ENCODE measurements at places on chromosomes 16 and 17.
A peak's percentile ranks its signal among the peaks of the same experiment; 100 is the strongest.

DNA sequence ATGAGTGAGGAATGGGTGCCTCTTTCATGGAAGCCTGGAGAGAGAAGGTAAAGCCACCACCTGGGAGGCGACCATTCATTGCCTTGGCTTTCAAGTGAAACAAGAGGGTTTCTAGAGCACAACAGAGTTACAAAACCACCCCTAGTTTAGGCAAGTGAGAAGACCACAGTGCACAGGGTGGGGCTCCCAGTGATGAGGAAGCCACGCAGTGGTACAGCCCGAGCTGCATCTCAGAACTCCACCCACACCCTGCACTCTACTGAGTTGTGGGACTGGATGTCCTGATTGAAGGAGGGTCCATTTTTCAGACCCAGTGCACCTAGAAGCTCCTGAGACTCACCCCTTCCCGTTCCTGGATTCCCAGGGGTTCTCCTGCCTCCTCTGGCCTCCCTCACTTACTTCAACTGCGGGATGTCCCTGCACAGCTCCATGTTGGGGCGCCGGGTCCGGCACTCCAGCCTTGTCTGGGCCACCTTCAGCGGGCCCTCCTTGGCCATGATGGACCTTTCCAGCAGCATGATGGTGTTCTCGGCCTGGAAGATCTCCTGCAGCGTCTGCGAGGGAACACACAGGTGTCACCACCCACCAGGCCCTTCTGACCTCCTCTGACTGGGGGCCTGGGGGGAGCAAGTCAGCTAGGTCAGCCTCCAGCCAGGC lies 55.1 kb upstream of the EMP2 start:
- no peak for DNase-seq

DNA sequence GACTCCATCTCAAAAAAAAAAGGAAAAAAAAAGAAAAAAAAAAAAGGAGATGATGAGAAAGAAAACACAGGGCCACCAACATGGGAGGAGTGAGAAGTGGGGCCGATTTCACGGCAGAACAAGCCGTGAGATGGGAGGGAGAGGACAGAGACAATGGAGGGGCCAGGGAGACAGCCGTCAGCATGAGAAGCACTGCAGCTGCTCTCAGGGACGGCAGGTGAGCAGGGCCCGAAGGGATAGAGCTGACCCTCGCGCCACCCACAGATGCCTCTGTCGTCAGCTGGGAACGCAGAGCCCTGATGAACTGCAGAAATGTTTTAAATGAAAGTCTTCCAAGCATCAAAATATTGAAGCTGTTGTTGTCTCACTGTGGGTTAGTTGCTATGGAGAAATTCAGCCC lies 20.3 kb downstream of the PITPNM3 start:
- no peak for DNase-seq

GRCh38 chr17:48179071-48179945 lies 71.7 kb downstream of the SNX11 start:
- DNase-seq: no peak

- no peak for DNase-seq
Observed at GRCh38 chr16:65497571-65497970, 375.7 kb upstream of the CDH11 start.

DNA sequence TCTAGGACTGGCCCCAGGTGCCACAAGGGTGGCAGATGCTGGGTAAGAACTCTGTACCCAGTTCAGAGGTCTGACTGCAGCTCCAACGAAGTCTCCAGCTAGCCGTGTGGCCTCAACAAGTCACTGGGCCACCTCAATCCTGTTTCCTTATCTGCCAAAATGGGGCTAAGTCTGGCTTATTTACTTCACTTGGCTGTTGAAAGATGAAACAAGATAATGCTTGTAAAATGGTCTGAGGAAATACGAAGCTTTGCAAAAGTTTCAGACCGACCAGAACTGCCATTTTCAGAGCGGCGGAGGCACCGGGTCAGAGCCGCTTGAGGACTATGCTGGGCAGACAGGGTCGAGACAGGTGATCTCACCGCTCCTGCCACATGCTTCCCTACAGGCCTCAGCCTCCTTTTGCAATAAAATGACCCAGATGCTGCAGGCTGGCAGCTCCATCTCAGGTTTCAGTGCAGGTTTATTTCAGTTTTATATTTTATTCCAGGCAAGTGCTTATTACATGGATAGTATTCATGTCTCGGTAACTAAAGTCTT lies 17.2 kb downstream of the MNT start:
- no peak for DNase-seq

- DNase-seq: peak; percentile 25
Observed at GRCh38 chr16:24070851-24071250, 185.3 kb upstream of the CACNG3 start.

DNA sequence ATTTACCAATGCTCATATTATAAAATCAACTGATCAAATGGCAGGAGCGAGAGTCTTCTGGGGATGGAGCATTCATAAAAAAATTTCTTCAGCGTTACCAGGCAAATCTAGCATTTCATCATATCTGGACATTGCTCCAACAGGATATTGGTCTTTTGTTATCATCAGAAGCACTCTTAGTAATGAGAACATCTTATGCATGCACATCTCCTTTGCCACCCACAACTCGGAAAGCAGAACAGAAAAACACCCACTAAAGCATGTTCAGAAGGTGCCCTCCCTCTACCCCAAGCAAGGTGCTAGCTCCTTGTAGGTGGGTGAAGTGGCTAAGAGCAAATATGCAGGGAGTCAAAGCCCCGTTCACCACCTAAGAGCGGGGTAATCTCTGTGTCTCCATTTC lies 18.9 kb downstream of the ARHGAP17 start:
- DNase-seq: no peak

GRCh38 chr17:48045316-48046001 lies 2.7 kb upstream of the NFE2L1 start:
- no peak for DNase-seq

DNA sequence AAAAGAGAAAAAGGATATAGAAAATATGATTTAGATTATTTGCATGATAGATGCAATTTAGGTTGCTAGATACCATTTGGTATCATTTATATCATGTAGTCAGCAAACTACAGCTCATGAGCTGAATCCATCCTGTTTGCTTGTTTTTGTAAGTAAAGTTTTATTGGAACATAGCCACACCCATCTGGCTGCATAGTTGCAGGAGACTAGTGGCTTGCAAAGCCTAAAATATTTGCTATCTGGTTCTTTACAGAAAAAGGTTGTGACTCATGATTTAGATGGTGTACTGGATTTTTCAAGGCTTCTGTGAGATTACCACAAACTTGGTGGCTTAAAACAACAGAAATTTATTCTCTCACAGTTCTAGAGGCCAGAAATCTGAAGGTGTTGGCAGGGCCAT lies 49.9 kb downstream of the MAP2K4 start:
- DNase-seq: no peak

DNA sequence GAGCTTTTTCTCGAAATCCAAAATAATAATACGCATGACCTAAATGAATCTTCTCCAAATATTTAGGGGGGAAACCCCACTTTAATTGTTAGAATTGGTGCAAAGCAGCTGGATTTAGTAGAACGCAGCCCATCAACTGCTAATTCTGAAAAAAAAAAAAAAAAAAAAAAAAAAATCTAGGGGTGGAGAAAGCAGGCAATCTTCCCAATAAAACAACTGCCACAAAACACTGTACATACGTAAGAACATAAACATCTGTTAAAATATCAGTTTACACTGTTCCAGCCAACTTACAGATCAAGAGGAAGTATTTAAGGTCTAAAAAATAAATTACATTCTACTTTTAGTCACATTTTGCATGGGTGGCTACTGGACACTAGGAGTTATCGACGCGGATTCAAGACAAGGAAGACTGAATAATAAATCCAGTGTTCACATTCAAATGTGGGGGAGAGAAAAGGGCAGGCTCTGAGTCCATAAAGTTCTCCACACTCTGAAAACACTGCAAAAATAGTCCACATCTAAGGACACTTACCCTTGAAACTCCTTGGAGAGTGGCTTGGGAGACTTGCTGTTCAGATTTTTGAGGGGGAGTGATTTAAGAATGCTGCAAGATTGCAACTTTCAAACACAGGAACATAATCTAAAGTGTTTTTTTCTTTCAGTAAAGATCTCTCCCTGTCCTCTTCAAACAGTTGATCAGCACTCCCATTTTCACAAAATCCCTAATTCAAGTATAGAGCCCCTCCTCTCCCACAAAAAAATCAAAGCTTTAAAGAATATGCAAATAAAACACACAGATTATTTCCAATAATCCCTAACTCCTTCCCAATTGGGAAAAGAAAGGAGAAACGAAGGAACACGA lies 1.3 kb downstream of the APPBP2 start:
- no peak for DNase-seq

DNA sequence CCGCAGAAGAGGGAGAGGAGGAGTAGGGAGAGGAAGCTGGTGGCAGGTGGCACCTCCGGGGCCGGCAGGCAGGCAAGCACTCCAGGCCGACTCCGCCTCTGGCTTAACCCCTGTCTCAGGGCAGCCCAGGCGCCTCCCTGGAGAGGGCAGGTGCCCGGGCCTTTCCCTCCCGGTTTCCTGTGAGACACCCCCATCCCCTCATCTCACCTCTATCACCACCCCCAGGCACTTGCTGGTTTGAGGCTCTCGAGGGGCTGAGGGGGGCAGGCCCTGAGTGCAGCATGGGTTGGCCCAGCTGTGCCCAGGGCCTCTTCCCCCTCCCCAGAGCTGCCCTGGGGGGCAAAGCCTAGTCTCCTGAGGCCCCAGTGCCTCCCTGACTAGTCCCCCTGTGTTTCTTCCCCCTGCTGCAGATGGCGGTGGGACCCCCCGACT lies 6.0 kb downstream of the DOC2A start:
- no peak for DNase-seq

DNA sequence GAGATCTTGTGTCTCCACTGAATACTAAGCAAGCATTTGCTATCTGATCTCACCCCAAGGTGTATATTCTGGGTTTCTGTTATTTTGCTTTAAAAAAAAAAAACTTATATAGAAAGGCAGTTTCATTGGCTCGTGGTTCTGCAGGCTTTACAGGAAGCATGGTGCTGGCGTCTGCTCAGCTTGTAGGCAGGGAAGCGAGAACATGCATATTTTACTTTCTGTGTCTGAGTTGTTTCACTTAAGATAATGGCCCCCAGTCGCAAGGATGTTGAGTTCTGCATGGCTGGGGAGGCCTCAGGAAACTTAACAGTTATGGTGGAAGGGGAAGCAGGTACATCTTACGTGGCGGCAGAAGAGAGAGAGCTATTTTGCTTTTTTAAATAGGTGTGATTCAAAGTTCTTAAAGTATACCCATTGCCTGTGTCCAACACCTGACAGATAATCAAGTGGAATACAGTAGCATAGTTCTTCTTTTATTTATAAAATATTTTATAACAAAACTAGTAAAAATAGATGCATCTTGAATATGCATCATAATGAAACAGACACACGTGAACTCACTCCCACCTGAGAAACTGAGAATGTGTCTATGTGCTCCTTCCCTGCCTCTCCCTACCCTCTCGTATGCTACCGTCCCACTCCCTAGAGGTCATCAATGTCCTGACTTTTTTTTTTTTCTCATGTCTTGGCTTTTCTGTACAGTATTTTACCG lies 15.4 kb upstream of the ARHGAP17 start:
- DNase-seq: no peak

DNA sequence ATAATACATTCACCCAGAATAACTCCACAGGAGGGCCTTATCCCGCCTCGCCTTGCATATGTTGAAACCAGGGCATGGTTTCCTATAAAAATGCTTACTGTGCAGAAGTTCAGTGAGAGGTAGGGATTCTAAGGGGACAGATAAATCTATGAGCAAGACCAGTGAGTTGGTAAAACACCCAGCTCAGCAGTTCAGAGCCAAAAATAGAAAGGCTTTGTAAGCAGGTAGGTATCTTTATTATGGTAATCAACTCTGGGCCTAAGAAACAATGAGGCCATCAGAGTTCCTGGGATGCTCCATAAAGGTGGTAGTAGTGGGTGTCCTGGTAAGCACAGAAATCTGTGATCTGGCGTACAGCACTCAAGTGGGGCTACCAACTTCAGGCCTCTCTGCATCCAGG lies 549.4 kb upstream of the CDH5 start:
- no peak for DNase-seq

DNA sequence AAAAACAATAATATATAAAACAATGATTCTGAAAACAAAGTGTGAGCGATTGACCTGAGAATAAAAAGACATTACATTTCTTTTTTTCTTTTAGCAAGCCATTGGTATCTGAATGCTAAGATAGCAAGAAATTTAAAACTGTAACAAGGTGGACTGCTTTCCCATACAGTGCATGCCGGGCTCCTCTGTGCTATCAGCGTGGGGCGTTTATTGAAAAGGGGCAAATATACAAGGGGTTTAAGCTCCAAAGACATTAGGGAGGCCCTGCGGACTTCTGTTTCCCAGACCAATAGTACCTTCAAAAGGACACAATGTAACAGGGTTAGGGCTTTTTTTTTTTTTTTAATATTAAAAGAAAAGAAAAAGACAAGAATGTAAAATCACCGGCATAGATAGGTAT lies 261.3 kb downstream of the ZFHX3 start:
- DNase-seq: no peak

GRCh38 chr16:18024611-18025010 lies 311.9 kb downstream of the NPIPA8 start:
- DNase-seq: no peak

GRCh38 chr17:42311240-42312034 lies 23.1 kb downstream of the STAT5A start:
- no peak for DNase-seq

DNA sequence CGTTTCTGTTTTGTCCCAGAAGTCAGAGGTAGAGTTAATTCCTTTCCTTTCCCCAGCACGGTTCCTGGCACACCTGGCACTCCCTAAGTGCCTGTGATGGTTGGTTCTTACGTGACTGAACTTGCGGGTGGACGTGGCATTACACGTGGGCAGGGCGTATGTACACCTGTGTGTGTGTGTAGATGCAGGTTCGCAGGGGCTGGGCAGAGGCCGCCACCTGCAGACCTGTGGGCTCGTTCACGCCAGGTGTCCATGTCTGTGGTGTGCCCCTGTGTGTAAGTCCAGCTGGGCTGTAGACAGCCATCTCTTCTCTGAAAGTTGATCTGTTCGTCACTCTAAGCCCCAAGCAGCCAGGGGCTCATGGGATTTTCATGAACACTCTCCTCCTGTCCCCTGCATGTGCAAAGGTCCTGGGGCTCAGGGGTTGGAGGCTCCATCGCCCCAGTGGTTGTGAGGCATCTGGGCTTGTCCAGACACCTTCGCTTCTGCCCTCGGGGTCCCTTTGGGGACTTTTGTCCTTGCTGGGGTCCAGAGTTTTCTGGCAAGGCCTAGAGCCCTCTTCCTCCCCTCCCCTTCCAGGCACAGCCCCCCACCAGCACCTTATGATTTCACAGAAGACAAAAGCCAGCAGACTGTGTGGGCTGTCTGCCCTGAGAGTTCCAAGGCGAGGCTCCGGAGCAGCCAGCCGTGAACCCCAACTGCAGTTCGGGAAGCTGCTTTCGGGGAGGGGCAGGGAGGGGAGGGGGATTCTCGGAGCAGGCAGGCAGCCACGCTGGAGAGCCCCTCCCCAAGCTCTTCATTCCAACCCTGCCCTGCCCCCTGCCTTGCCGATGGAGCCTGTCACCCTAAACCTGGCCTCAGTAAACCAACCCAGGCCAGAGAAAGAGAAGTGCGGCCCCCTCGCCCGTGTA lies 5.4 kb upstream of the FSCN2 start:
- DNase-seq: no peak

Data from stimulated activated CD4-positive, alpha-beta T cell treated with anti-CD3 and anti-CD28 coated beads, Interleukin-15, amount 100 ng/mL, for 48 hours (primary cell).